CD4-positive, alpha-beta T cell treated with Interleukin-15 for 4 hours (primary cell): ENCODE measurements at places on chromosomes 6 and 20.

DNA sequence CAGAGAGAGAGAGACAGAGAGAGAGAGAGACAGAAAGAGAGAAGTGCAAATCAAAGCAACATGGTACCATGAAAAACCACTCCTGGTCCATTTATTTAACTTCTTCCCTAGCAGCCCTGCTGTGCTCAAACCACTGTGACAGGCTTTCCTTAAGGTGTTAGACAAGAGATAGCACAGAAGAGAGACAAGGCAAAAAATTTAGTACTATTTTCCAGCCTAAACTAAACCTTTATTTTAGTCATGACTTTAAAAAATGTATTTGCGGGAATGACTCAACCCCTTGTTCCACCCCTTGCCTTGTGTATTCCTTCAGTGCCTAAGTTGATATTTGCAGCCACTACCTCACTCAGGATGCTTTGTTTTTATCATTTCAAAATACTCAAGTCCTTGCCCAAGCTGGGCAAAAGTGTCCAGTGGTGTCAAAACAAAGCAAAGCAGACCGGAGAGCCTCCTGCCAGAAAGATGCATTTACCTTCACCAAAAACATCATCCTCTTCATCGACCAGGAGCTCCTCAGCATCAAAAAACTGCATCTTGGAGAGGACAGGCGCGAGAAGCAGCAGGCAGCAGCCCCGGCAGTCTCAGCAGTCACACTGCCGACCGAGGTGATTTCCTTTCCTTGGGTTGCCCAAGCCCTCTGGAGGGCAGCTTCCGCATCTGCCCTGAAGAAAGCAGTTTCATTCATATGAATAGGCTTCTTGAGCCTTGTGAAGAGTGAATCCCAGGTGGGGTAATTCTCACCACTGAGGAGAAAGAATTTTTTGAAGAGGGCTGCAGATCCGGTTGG is at the start of gene RIPOR2:
Gene RIPOR2 (minus strand): TSS at position 595 of the 787 bp plus-strand sequence. CDS start 62 bp downstream, at position 533.
- DNase-seq = peak; percentile 83

DNA sequence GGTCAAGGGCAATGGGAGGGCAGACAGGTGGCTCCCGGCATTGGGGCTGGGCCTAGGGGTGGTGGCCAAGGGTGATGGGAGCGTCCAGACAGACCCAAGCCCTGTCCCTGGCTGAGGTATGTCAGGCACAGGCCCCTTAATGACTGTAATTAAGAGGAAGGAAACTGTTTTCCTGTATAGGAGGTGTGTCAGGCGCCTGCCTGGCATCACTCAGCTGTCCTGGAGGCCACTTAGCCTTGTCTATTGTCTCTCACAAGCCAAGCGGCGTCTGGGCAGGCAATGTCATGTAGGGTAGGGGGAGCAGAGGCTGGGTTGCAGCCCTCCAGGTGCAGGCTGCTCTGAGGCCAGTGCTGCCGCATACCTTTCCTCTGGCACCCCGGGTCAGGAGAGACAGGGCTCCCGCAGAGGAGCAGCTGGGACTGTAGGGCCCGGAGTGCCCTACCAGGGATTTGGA is 3.9 kb upstream of the FAM83C start:
- no peak for DNase-seq

- no peak for DNase-seq
These were observed 62.4 kb upstream of the STXBP5 start for GRCh38 chr6:147141711-147142308.

DNA sequence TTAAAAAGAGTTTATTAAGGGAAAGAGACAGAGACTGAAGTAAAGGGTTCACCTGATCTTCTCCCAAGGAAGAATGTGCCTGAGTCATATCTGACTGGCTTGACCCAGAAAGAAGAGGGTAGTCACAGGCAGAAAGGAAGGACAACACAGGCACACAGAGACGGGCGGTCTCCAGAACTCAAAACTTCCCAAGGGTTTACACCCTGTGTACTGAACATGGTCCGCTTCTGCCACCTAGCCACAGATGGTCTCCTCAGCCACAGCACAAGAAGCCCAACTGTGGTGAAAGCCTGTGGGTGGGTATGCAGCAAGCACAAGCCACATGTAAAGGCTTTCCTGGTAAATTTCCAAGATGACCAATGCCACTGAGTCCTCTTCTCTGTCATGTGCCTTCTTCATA is 17.2 kb downstream of the UNC5CL start:
- no peak for DNase-seq

GRCh38 chr6:90484903-90485302 is 102.0 kb downstream of the MAP3K7 start:
- no peak for DNase-seq

GRCh38 chr6:56242346-56242745 is 5.0 kb downstream of the COL21A1 start:
- no peak for DNase-seq

DNA sequence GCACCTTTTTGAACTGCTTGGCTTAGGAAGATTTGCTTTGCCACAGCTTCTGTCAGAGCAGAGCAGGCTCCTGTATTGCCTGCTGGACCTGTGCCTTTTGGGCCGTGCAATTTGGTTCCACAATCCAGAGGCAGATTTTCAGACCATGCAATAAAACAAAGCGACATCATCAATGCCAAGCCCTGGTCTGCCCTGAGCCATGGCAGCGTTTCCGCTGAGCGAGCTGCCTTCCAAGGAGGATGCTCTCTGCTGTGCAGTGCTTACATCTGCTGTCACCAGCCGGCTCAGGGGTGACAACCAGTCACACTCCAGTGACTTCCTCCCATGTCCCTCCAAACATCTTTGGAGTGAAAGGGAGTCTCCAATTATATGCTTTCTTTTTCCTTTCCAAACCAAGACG is 282.2 kb downstream of the CDH26 start:
- DNase-seq = no peak

- no peak for DNase-seq
These were observed 37.1 kb upstream of the B4GALT5 start for GRCh38 chr20:49750611-49751396.

DNA sequence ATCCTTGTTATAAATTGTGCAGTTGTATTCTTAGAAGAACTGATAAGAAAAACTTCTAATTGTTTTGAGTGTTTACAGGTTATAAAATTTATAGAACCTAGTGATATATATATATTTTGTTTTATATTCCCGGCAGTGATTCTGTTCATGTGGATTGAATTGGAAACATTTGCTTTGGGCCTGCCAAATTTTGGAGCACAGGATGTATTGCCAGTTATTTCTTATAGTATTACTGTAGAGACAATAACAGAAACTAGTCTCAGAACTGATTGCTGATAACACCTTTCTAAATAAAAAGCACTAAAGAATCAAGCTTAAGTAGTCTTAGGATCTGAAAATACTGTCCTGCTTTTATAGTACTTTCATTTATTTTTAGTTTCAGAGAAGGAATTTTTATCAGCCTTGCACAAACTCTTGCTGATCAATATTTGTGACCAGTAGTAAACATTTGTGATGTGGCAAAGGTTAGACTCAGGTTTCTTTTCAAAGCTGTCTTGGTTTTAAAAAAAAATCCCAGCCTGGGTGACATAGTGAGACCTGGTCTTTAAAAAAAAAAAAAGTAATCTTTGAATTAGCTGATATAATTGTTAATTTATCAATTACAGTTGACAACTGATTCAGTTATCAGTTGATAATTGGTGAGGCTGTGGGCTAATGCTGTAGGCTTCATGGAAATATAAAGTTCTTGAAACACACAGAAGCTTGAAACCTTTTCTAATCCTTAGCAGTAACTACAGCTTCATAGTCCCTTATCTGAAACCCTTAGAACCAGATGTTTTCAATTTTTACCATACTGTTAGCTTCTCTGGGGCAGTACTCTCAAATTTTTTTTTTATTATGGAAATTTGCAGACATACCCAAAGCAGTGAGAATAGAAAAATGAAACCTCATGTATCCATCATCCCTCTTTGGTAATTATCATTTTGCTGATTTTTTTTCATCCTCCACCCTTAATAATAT is 42.4 kb downstream of the RNGTT start:
- no peak for DNase-seq

DNA sequence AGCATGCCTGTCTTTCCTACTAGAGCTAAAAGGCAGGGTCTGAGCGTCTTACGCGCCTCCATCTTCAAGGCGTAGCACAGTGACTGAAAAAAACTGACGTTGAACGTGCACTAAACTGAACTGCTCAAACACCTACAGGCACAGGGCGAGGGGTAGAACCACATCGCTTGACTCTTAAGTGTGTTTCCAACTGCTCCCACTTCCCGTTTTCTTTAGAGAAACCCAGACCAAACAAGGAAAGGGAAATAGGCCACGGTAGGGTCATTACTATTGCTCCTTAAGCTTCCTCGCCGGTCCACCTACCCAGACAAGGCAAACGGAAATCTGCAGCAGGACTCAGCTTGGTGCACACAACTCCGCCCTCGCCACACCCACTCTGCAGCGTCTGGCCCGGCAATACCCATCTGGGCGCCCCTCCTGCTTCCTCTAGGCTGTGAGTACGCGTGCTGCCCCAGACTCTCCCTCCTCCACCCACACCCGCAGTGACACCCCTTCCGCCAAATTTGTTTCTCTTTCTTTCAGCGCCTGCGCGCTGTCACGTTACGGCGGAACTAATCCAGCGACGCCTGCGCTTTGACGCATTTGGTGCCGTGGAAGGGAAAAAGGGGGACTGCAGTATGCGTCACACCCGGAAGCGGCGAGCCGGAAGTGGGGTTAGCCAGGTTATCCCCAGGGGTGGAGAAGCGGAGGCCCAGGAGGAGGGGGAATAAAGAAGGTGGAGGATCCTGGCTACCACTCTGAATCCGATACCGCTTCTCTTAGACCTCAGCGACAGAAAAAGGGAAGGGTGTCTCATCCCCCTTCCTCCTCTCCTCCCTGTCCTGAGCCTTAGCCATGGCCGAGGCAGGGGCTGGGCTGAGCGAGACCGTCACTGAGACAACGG is at the start of gene PPP1R11:
Gene PPP1R11 (plus strand): TSS at position 622 of the 883 bp plus-strand sequence. CDS start 213 bp downstream, at position 835.
- peak; percentile 99 for DNase-seq

DNA sequence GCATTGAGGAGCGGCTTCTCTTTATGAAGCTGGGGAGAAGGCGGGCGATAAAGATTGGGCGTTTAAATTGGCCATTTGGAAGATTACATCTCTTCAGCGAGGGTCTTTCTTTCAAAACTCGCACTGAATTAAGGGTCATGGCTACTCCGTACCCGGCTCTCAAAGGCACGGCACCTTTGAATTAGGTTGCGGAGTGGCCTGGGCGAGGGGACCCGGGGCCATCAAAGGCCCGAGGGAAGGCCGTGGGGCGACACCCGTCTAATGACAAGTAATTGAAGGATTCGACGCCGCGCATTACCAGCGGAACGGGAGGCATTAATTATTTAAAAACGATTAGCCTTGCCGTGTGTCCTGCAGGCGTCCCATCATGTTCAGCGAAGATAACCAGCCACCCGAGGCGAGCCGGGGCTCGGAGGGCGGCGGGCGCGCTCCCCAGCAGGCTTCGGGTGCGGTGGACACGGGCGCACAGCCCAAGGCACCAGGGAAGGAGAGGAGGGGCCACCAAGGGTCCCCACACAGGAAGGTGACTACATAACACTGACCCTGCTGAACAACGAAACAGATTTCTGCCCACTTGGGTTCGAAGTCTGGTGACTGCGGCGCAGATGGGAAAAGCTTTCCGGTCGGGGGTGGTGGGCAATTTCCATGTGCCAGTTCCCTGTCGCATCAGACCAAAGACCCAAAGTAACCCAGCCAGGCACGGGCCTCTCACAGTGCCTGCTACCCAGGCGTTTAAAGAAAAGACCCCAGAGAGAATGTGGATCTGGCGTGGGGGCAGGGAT is 7.4 kb downstream of the FOXA2 start:
- DNase-seq = no peak

DNA sequence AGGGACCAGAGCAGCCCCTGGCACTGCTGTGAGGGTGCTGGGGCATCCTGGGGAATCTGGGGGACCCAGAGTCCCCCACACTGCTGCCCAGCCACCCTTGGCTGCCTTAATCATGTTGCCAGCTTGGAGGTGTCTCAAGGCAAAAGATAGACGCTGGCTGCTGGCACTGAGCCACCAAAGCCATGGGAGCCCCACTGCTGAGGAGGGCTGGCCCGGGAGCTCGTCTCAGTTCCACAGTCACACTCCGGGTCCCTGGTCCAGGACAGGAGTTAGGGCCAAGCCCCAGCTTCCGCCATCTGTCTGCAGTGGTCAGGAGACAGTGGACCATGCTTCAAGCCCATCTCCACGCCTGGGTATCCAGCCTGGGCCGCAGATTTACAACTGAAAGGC is 41.0 kb upstream of the HMGA1 start:
- no peak for DNase-seq

GRCh38 chr6:100177956-100178355 is 183.9 kb upstream of the MCHR2 start:
- no peak for DNase-seq

DNA sequence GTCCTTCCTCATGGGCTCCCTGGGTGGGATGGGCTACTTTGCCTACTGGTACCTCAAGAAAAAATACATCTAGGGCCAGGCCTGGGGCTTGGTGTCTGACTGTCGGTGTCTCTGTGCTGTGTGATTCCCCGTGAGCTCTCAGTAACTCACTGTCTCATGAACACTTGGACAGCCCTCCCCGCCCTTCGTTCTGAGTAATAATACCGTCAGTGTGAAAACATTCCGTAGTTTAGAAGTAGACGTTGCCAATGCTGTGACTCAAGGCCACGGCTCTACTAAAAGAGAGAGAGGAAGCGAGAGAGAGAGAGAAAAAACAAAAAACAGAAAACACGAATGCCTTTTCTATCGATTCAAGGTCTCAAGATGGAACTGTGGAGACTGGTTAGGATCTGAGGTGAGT is 31.8 kb downstream of the FITM2 start:
- no peak for DNase-seq

DNA sequence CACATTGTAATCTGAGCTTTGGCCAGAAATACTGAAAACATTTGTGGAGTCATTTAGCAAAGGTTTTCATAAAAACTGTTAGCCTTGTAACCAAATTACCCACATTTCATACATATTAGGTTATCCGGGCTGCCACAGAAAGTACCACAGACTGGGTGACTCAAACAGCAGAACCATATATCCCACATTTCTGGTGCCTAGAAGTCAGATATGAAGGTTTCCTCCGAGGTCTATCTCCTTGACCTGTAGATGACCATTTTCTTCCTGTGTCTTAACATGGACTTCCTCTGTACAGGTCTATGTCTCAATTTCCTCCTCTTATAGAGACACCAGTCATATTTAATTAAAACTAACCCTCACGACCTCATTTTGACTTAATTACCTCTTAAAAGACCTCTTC is 49.5 kb upstream of the SMIM28 start:
- DNase-seq = no peak

GRCh38 chr6:161080263-161080970 is 88.8 kb downstream of the MAP3K4 start:
- DNase-seq = peak; percentile 26

- no peak for DNase-seq
These were observed 672 bp downstream of the SIRPA start for GRCh38 chr20:1895674-1896483.

GRCh38 chr20:29687438-29687837 is 1570.0 kb upstream of the DEFB115 start:
- DNase-seq = no peak

DNA sequence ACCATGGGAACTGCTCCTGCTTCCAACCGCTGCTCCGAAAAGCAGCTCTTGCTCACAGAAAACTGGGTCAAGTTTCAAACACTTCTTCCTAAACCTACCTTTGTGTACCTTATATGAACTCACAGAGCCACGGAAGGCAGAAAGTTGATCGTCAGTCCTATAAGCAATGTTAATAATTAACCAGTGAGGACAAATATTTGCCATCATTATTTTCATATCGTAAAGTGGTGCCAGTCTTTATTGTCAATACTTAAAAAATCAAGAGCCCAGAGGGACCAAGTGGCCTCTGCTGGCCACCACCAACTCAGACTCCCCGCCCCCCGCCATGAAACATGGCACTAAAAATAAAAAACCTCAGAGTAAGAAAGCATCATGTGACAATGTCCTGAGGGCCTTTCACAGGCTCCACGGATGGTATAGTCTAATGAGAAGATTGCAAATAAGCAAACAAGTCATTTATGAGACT is 9.1 kb upstream of the PBOV1 start:
- DNase-seq = no peak
